ENCODE measurements at places on chromosomes 11 and 22.

DNA sequence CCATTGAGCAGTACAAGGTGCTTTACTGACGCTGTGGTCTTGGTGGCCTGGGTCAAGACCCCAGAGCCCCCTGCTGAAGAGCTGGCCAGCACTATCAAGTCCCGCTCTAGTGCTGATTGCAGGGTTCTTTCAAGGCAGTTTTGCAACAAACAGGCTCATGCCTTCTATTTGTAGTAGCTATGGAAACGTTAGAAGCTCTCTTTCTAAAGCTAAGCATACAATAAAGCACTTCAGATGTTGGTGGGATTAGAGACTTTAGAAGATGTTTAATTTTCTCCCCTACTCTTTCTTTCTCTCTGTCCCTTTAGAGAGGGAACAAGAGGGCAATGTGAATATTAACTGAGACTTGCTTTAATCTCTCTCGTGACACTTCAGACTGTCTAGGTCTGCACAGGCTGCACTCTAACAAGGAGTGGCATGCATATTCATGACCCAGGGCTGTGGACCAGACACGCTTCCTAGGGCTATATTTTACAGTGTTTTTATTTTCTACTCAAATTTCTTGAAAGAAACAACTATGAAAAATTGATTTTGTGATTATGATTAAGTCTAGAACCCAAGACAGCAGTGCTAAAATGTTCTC lies 138.6 kb downstream of the WNT7B start:
- DNase-seq: no peak

GRCh38 chr11:87870086-87870485 lies 305.2 kb downstream of the RAB38 start:
- DNase-seq: no peak

GRCh38 chr11:88626216-88626615 lies 288.7 kb upstream of the CTSC start:
- no peak for DNase-seq

- DNase-seq: no peak
Observed at GRCh38 chr11:123547180-123547579, 107.2 kb downstream of the SCN3B start.

DNA sequence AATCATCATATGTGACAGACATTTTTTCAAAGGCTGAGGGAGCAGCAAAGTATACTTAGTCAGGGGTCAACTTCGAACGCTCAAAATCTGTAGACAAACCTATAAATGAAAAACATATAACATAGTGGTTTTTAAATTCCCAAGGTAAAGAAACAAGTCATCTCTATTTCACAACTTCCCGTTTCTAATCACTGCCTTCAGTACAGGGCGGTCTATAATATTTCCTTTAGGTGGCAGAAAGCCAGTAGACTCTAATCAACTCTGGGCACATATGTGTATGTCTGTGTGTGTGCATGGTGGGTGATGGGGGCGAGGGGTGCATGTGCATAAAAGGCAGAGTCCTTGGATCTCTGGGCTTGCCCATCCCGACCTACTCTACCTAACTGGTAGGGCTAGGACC lies 55.0 kb upstream of the ARFGAP3 start:
- no peak for DNase-seq

Data from GM04503 (cell line).